ENCODE measurements at places on chromosomes 11 and 22. TPM values are rescaled to one million over a fixed set of nuclear protein-coding genes. Genes with fewer than 3 reads are reported as not detected.

The XKR3 gene
- total RNA-seq: not detected

DNA sequence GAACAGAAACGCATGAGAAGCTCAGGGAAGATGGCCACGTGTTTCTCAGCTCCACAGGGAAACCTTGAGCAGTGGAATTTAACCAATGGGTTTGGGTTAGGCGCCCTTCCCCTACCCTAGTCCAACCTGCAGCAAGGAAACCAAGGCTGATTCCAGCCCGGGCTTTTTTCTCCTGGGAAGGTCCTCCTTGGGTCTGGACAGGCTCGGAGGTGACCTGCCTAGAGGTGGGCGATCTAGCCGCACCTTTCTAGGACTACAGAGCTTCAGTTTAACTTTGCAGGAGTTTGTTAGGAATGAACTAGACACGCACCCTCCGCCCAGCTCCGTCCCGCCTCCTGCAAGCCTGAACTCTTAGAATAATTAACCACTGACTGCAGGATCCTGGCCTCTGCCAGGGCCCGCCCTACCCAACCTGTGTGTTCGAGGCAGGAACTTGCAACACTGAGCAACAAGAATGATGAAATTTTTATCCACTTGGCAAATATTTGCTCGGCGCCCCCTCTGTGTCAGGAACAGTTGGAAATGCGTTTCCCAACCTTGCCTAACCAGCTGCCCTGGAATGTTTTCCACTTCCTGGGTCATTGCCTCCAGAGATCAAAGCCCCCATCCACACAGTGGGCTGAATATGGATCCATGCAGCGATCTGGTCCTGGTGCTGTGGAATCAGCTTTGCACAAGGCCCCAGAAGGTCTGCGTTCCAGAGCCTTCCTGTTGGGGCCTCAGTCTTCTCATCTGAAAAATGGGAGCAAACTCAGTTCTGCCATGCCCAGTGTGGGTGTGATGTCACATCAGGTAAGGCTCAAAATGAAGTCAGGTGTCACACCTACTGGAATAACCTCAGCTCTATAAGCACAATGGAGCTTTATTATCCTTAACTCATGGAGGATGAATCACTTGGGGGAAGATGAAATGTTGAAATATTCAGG lies 13.3 kb downstream of the MPST start:
- DNase-seq: no peak

The C11orf42 gene
- total RNA-seq: not detected

GRCh38 chr11:66719111-66719872 lies 9.7 kb downstream of the SPTBN2 start:
- DNase-seq: no peak
